H4 (cell line): ENCODE measurements at places on chromosomes 1 and 21.

DNA sequence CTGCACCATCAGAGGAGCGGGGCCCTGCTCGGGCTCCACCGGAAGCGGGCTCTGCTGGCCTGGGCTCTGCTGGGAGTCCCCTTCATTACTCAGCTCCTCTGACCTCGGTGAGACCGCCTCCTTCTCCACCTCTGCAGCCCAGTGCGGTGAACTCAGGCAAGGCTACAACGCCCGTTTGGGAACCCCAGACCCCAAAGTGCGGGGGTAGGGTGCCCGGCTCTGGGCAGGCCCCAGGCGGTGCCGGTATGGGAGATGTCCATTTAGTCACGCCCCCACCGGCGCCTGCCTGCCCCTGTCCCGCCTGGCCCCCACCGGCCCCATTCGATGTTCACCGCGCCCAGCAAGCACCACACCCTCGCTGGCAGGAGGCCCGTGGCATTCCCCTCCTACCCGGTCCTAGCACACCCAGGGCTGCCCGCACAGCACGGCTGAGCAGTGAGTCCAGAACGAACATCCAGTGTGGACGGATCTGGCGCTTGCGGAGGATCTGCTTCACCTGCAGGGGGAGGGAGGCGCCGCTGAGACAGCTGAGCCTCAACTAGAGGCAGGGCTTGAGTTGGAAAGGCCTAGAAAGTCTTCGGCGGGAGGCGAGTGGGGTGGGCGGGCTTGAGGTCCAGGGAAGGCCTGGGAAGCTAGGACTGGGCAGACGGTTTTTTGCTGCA lies 10.0 kb downstream of the MAP3K6 start:
- DNase-seq = no peak

GRCh38 chr1:99887890-99888289 lies 37.7 kb downstream of the AGL start:
- DNase-seq = no peak

DNA sequence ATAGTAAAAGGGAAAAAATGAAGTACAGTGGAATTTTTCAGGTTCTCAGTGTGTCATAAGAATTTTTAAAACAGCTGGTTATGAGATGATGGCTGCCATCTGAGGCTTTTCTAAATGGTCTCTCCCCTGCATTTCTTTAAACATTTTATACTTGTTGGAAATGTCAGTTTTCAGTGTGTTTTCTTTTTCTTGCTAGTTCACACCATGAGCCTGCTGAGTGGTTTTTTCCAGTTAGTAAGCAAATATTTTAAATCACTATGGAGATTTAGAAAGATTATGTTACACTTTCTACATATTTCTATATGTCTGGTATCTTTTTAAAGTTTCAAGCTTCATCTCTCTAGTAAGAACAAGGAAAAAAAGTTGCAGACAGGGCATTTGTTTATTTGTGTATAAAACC lies 9.6 kb downstream of the RBM15 start:
- DNase-seq = no peak

DNA sequence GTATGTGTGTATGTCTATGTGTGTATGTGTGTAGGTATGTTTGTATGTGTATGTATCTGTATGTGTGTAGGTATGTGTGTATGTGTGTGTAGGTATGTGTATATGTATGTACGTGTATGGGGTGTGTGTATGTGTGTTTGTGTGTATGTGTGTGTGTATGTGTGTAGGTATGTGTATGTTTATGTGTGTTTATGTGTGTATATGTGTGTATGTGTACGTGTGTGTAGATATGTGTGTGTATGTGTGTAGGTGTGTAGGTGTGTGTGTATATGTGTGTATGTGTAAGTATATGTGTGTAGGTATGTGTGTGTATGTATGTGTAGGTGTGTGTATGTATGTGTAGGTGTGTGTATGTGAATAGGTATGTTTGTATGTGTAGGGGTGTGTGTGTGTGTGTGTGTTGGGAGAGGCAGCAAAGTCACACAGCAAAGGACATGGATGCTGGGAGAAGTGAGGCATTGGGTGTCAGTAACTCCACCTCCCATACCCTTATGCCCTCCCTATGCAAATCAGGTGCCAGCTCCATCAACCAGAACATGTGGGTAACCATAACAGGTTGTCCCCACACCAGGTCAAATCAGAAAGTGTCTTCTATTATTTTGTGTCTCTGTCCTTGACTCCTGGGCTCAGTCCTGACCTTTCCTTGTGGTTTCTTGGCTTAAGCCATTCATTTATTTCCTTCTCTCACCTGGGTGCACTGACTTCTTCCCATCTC lies 15.0 kb upstream of the KCNAB2 start:
- DNase-seq = no peak

GRCh38 chr1:206941766-206942418 lies 4.4 kb downstream of the PIGR start:
- no peak for DNase-seq
